NCI-H187 (cell line): ENCODE measurements at places on chromosomes 2 and 18.

- no peak for DNase-seq
These were observed 6.6 kb downstream of the RIT2 start for GRCh38 chr18:43108882-43109281.

DNA sequence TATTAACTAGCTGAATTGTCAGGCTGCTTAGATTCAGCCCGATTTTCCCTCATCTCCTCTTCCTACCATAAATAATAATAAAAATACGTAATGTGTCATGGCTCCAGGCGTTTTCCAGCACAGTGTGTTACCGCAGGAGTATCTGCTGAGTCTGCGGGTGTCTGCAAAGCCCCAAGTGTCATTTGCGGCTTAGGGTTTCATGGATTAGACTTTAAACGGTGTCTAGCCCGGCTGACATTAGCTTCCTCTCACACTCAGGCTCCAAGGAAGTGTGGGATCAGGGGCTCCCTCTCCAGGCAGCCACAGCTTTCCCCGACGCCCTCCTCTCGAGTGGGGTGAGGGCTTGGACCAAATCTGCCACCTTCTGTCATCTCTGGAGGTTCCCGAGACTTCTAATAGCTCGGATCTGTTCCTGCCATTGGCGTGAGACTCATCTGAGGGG, 14.1 kb upstream of the HOXD1 start:
- no peak for DNase-seq

GRCh38 chr2:18651842-18652774, 62.7 kb upstream of the NT5C1B start:
- DNase-seq, result no peak

DNA sequence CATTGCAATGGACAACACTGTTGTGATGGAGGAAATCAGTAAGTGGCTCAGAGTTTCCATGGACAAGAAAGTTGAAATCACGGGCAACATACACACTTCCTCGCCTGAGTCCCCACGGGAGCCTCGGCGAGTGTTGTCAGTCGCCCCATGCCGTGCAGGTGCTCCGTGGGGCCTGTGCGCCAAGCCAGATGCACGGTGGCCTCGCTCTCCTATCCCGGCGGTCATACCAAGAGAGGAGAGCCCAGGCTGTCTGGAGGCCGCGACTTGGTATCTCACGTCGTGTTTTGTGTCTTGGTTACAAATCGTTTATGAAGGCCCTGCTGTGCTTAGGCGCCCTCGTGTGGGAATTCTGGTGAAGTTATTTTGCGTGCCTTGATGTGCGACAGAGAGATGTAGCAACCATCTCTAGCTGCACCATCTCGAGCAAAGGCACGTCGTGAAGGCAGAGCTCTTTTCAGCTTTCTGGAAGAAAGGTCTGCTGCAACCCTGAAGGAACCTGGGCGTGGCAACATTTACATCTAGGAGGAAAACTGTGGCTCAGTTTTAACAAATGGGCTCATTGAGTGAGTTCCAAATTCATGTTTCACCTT, 21.8 kb downstream of the ATG4B start:
- DNase-seq, result no peak

DNA sequence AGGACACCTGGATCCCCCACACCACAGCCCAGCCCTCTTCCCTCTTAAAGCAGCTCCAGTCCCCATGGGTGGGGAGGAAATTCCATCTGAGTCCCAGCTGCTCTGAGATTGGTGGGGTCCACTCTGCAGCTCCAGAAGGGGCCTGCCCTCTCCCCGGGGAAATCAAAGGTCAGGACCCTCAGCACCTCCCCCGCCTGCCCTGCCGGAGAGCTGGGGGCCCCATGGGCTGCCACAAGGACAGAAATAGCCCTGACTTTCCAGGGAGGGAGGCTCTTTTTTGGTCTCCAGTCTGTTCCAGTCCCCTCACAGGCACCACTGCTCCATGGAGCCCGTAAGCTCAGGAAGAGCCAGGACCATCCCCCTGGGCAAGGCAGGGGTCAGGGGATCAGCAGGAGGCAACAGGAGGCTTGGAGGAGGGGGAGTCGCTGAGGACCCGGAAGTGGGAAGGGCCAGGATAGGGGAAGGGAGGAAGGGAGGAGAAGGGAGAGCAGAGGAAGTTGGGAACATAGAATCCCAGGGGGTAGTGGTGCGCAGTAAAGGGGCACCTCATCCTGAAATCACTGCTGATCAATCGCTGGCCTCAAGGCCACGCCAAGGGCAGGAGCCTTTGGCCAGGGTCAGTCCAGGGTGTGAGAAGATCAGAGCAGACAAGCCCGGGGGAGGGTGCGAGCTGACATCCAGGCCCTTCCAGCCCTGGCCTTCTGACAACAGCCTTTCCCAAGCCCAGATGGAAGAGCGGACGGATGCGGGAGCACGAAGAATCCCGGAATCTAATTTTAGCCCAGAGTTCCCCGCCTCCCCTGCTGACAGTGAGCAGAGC, 7.6 kb downstream of the ADRA2B start:
- no peak for DNase-seq

- no peak for DNase-seq
These were observed 115.1 kb downstream of the CYP26B1 start for GRCh38 chr2:72032481-72033041.

GRCh38 chr2:129778584-129778877, 200.9 kb upstream of the RAB6C start:
- no peak for DNase-seq

DNA sequence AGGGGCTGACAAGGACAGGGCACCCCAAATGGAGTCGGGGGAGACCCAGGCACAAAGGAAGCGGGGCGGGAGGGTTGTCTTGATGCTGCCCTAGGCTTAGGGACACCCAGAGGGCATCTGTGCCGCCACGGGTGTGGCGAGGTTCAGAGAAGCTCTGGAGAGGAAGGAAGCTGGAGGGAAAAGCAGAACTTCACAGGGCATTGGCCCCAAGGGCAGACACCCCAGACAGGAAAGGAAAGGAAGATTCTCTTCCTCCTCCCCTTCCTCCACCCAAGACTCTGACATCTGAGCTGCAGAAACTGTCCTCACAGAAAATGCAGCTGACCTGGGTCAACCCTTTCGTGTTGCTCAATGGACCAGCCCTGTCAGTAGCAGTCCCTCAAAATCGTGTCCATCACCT, 25.6 kb downstream of the DNMT3A start:
- DNase-seq, result no peak

DNA sequence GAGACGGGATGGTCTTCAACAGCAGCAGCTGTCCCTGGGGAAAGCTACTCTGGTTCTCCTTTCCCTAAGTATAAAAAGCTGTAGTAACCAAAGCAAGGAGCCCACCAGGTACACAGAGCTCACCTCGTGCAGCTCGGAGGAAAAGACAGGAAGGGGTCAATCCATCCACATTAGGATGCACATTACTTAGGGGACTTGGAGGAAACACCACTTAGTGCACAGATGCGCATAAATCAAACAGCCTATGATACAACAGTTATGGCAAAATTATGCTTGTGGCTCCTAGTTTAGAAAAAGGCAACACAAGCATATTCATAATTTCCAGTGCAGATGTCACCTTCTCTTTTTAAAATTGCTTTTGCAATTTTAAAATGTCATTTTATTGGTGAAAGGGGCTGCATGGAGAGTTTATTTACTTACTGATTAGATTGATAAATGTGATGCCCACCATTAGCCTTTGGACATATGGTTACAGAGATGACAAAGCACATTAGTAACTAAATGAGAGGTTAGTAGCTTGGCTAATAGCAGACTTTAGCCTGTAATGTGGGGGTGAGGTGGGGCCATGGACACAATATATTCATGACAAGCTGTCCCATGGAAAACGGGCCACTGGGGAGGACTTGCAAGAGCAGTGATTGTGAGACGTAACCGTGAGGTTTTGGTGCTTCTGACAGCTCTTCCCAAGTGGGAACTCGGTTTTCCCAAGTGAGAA, 199.8 kb downstream of the MYT1L start:
- no peak for DNase-seq

DNA sequence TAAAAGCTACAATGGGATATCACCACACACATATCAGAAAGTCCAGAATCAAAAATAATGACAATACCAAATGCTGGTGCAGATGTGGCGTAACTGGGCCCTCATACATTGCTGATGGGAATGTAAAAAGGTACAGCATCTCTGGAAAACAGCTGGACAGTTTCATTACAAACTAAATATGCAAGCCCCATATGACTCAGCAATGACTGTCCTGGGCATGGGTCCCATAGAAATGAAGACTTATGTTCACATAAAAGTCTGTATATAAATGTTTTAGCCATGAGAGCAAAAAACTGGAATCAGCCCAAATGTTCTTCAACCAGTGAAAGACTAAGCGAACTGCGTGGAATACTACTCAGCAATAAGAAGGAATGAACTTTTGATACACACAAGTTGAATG, 56.7 kb downstream of the ALPK2 start:
- no peak for DNase-seq

- no peak for DNase-seq
These were observed 4.6 kb downstream of the SPATS2L start for GRCh38 chr2:200311139-200311538.

DNA sequence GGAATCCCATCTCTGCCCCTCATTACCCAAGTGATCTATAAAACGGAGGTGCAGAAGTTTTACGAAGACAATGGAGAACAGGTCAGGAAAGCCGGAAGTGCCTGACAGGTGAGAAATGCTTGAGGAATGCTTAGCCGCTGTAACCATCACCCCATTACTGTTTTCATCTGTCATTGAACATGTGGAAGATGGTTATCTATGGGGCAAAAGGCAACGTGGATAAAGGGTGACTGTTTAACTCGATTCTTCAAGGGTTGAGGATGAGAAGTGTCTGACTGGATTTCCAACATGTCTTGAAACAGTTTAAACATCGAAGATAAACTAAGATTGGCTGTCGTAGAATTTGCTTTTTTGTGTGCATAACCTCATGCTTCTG, 17.3 kb downstream of the HK2 start:
- DNase-seq, result no peak
